Stimulated activated CD4-positive, alpha-beta T cell treated with anti-CD3 and anti-CD28 coated beads, TNF-alpha, amount 100 ng/mL, for 1 hour (primary cell): ENCODE measurements at places on chromosomes 16 and 17.

DNA sequence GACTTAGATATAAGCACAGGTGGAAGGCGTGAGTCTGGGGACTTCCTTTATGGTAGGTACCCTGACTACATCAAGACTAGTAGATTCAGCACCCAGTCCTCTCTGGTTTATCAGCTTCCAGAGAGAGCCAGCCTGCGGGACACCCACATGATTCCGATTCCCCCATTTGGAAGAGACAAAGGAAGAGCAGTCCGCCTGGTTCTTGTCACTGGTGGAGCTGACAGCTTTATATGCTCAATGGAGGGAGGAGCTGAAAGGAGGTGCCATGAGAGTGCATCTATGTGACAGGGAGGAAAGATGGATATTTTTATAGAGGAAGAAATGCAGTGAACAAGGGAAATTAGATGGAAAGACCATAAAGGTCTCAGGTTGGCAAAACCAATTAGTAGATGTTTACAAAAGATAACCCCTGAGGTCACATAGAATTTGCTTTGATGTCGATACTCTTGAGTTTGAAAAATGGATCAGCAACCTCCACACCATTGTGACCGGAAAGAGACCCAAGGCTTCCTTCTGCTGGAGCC lies 437.7 kb downstream of the PMP22 start:
- DNase-seq = no peak

GRCh38 chr17:15482476-15482875 lies 15.1 kb upstream of the CDRT4 start:
- no peak for DNase-seq

DNA sequence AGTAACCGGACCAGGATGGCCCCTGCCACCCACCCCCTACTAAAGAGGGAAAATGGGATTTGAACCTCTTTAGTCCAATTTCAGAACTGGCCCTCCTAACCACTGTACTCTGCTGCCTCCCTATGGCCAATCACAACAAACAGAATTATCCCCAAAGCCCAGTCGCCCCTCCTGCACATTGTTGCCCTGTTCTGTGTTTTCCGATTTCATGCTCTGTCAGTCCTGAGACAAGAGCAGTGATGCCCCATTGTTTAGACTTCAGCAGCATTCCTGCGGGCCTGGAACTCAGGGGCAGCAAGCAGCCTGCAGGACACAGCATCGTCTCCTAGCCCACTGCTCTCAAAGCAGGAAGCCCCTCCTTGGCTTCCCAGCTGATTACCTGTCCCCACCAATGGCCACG lies 20.5 kb upstream of the KLHL11 start:
- no peak for DNase-seq

DNA sequence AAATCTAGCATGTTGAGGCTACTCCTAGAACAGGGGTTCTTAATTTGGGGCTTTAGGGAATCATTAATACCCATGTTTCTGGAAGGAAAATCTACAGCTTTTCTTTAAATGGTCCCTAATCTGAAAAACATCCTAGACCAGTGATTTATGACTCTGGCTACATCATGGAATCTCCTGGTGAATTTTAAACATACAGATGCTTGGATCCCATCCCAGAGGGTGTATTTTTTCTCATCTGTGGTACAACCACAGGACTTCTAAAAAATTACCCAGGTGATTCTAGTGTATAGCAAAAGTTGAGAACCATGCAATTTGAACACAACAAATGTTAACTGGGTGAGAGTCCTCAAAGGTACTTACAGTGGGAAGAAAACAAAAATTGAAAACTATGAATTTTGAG lies 41.5 kb downstream of the KANSL1 start:
- DNase-seq = no peak

DNA sequence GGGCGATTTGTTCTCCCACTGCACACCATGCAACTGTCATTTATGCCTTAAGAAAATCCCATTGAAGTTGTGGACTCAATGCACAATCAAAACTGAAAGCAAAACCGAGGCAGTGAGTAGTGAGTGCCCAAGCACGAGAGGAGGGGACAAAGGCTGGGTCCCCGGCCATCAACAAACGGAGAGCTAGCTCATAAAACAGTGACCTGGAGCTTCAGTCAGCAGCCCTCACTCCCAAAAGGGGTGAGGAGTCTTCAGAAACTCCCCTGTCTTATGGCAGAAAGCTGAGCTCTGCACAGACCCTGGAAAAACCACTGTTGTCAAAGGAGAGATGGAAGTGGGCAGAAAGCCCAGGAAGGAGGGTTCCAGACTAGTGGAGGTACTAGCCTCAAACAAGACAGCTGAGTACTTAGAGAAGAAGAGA lies 96.9 kb downstream of the ADCY9 start:
- no peak for DNase-seq

DNA sequence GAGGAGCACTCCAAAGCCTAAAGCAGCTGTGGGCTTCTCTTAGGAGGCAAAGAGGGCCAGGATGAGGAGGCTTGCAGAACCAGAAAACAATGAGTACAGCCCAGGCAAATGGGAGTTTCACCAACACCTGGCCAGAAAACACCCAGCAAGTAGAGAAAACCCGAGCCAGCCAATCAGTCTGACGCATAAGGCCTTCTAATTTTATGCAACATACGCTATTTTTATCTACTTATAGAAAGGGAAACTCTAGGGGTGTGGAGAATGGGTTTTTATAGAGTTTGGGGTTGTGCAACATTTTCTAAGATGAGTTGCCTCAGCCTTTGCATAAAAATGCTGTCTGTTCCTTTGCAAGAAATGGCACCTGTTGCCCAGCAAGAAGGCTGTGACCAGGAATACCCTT lies 529.0 kb upstream of the CDH5 start:
- DNase-seq = no peak

DNA sequence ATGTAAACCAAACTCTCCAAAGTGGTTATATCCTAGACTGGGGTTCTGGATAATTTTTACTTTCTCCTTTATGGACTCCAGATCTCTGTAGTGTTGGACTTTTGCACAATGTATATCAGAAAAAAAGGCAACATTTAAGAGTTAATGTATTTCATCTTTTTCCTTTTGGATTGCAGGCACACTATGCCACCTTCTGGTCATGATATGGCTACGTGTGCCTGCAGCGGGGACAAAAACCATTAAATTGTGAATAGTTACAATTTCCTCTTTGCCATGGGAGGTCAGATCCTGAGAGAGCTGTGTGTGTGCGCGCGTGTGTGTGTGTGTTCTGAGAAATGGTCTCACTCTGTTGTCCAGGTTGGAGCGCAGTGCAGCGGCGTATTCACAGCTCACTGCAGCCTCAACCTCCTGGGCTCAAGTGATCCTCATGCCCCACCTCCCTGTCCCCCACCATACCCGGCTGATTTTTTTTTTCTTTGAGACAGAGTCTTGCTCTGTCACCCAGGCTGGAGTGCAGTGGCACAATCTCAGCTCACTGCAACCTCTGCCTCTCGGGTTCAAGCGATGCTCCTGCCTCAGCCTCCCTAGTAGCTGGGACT lies 4.3 kb upstream of the SGF29 start:
- DNase-seq = no peak

- no peak for DNase-seq
Measured at GRCh38 chr16:15782573-15783365, 74.1 kb downstream of the MYH11 start.

DNA sequence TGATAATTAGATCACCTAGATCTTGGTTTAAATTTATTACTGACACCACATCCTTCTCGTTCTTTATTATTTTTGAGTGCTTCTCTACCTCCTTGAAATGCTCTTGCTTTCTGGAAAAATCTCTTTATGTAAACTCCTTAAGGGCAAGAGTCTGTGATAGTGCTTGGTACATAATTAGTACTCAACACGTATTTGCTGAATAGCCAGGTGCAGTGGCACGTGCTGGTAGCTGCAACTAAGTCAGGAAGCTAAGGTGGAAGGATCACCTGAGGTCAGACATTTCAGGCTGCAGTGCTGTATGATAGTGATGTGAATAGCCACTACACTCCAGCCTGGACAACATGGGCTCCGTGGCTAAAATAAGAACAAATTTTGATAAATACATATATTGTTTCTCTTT lies 63.0 kb downstream of the PPM1E start:
- no peak for DNase-seq

DNA sequence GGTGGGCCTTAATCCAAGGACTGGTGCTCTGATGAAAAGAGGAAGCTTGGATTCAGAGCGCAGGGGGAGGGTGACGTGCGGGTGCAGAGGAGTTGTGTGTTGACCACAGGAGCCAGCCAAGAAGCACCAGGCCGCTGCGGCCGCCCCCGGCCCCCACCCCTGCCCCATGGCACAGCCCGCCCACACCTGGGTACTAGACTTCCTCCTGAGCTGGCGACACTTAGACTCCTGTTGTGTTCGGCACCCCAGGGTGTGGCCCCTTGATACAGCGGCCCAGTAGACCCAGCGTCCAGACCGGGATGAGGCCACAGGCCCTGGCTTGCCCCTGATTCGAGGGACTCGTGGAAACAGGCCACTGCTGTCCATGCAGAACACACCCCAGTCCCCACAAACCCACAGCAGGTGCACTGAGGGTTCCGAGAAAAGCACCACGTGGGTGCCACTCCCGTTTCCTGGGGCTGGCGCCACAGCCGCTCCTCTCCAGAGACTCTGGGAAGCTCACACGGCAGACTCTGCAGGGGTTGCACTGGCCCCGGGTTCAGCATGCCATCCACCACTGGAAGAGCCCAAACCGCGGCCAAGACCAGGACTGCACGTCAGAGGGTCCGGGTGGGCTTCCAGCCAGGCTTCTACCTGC lies 5.7 kb upstream of the SNAI3 start:
- no peak for DNase-seq

DNA sequence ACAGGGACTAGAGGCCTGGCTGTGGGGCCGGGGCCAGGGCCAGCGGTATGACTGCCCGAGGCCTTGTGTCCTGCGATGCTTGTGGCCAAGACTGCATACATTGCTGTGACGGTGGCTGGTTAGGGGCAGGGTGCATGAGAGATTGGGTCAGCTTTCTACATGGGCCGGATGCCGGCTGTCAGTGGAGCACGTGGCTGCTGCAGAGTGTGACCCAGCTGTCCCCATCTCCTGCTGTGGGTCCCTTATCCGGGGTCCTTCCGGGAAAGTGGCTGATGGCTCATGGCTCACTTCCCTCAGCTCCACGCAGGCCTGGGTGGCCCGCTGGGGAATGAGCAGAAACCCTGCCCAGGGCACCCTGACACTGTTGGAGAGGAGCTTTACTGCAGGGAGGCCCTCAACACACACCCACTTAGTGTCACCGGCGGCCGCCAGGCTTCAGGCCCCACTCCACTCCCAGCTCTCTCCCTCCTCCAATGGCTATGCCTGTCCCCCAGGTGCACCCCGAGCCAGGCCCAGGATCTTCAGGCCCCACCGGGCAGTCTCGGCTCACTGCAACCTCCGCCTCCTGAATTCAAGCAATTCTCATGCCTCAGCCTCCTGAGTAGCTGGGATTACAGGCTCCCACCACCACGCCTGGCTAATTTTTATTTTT lies 808 bp upstream of the RGS11 start:
- DNase-seq = no peak

- no peak for DNase-seq
Measured at GRCh38 chr17:68103148-68103547, 67.6 kb downstream of the KPNA2 start.

GRCh38 chr17:10762037-10762436 lies 32.2 kb upstream of the TMEM220 start:
- DNase-seq = no peak

GRCh38 chr17:36501963-36502362 lies 15.5 kb downstream of the ZNHIT3 start:
- no peak for DNase-seq

GRCh38 chr17:56659622-56660021 lies 66.1 kb downstream of the NOG start:
- DNase-seq = no peak

DNA sequence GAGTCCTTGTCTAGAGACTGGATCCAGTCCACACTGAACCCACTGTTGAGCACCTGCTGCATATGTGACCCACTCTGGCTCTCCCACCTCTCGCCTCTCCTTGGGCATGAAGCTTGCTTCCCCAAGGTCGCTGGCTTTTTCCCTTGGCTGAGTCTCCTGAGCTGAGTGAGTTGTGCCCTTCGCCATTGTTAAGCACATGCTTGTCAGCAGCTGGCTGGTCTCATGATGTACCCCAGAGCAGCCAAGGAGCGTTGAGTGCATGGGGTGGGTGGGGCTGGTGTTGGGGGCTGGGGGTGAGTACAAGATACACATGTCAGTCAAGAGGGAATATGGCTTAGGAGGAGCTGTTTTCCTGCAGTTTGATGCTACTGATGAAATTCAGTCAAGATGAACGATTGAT lies 165.6 kb downstream of the SNX29 start:
- no peak for DNase-seq

- no peak for DNase-seq
Measured at GRCh38 chr16:23016368-23016767, 132.9 kb downstream of the USP31 start.

DNA sequence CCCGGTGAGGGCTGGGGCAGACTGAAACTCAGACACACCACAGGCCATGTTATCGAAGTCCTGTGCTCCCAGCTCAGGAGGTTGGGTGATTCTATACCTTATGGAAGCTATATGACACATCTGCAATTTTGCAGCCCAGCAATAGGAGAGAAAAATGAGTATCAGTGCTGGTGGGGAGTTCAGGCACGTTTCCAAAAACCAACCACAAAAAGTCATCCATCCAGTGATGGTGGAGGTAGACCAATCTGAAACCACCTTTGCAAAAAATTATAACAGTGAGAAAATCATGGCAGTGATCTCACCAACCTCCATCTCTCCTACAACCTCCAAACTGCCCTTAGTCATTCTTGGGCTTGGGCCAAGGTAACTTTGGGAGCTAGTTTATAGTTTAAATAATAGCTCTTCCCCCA lies 327.9 kb downstream of the SLC39A11 start:
- DNase-seq = no peak

DNA sequence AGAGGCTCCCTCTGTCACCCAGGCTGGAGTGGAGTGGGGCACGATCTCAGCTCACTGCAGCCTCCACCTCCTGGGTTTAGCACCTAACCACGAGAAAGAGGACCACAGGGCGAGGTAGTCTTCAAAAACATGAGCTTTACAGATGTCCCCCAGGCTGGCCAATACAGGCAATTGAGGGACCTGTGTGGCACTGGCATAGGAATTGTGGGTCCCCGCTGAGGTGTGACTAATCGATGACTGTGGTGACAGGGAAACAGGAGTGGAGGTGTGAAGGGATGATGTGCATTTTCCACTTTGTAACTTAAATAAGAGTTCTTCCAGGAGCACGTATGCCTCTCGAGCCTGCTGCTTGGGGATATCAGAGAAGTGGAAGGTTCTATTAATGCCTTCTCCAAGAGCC lies 12.6 kb upstream of the ARHGAP17 start:
- DNase-seq = no peak

DNA sequence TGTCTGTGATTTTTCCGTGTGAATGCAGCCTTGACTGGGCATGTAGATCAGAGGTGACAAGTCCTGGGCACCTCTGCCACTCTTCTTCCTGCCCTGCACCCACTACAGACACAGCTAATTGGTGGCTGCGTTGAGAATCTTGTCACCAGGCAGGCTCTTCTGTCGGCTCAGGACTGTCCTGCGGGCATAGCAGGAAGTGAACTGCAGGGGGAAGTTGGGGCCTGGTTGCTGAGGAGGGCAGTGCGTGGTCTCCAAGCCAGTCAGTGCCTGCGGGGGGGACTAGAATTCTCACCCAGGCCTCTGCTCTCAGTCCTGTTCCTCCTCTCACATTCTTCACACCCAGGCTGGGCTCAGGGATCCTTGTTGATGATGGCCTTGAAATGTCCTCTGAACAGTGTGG lies 50.5 kb downstream of the JPH3 start:
- DNase-seq = no peak
